ENCODE measurements at places on chromosomes 13 and 19. TPM values are rescaled to one million over a fixed set of nuclear protein-coding genes. Genes with fewer than 3 reads are reported as not detected.

Gene HSPH1
- total RNA-seq, result 98.7 TPM

Gene LRRC63
- 0.16 TPM for total RNA-seq

Gene KIR3DL2
- total RNA-seq, result not detected

- DNase-seq, result no peak
Observed at GRCh38 chr13:114152285-114152645, 19.8 kb upstream of the RASA3 start.

- DNase-seq, result no peak
Observed at GRCh38 chr19:5215431-5215830, 125.2 kb downstream of the PTPRS start.

- no peak for DNase-seq
Observed at GRCh38 chr19:18770663-18771327, 20.3 kb downstream of the COMP start.

DNA sequence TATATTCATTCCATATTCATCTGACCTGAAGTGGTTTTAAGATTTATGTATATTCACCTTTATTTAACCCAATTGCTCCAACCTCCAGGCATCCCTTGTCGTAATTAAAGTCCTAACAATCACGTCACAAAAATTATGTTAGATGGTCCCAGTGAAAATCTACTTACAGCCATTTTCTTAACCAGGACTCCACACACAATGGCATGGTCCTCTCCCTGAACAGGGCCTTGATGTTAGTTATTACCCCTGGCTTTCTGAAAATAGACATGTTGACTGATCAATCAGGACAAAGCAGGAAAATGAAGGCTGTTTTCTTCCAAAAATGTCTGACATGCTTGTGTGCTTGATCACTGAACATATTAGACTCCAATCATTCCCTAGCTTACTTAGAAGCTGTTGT lies 542.7 kb upstream of the SLITRK5 start:
- no peak for DNase-seq

All from MG63 (cell line).